ENCODE measurements at places on chromosomes 7 and 10. TPM values are rescaled to one million over a fixed set of nuclear protein-coding genes. Genes with fewer than 3 reads are reported as not detected.

DNA sequence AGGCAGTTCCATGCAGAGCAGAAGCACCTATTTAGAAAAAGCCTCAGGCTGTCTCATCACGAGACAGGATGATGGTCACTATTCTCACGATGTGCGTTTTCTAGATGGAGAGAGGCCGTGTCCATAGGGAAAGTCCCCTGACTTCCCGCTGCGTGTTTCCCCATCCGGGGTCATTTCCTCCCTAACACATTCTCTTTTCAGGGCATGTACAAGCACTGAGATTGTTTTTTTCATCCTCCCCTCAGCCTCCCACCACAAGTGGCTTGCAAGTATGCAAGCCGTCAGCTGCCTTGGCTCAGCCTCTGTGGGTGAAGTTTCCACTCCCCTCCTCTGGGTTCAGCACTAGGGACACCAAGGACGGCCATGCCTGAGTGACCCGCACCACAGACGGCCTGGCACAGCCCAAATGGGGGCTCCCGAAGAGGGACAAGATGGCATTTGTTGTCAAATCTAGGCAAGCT lies 2.7 kb upstream of the CALML5 start:
- DNase-seq: no peak

- DNase-seq: no peak
Observed at GRCh38 chr10:25547382-25547781, 372.6 kb downstream of the GPR158 start.

GRCh38 chr7:101947899-101948298 lies 130.5 kb downstream of the CUX1 start:
- DNase-seq: no peak

- no peak for DNase-seq
Observed at GRCh38 chr10:35391153-35391953, 55.0 kb downstream of the CCNY start.

- DNase-seq: no peak
Observed at GRCh38 chr7:154353355-154353767, 301.2 kb downstream of the DPP6 start.

GRCh38 chr7:14196555-14196954 lies 207.1 kb upstream of the ETV1 start:
- DNase-seq: no peak

- no peak for DNase-seq
Observed at GRCh38 chr10:95640891-95641315, 15.6 kb downstream of the ALDH18A1 start.

DNA sequence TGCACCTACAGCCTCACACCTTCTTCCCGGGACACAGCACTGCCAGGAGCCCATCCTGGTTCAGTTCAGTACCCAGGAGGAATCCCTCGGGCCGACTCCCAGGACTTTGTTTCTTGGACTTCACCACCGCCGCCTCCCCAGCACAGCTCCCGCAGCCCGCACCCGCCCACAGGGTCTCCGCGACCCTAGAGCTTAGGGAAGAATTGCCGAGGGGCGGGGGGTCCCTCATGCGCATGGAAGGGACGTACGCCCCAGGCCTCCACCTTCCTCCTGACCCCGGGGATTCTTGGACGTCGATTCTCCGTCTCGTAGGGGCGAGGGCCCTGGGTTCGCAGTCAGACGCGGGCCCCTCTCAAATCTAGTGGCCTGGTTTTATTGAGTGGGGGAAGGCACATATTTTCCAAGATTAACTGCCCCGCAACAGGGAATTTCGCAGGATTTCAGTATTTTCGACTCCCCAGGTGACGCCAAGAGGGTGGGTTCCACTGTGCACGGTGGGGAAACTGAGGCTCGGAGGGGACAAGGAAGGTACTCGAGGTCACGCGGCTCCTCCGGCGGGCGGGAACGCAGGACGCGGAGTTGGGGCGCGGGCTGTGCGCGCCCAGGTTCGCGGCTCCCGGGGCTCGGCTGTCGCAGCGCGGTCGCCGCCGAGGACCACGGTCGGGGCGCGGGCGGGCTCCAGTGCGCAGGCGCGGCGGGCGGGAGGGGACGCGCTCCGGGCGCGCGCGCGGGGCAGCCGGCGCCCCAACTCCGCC lies at the start of gene ADCY1:
ADCY1 (plus strand) TSS at position 708 of the 755 bp plus-strand sequence. CDS start 176 bp downstream, outside the sequence.
- DNase-seq: no peak

NXPH1 gene
- not detected for total RNA-seq

DNA sequence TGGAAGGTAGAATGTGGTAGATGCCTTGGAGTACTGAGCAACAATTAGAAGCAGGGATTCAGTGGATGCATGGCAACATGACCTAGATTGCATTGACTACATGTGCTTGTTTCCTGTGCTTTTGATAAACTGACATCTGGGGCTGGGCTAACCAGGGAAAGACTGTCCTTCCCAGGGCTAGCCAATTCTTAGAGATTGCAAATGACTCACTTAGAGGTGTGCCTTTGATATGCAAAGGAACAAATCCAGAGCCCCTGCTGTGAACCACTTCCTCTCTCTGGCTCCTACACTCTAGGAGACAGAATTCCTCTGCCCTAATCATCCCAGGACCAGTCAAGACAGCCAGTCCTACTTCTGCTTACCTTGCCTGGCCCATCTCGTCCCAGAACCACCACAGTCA lies 651.5 kb downstream of the LRMDA start:
- DNase-seq: no peak

DNA sequence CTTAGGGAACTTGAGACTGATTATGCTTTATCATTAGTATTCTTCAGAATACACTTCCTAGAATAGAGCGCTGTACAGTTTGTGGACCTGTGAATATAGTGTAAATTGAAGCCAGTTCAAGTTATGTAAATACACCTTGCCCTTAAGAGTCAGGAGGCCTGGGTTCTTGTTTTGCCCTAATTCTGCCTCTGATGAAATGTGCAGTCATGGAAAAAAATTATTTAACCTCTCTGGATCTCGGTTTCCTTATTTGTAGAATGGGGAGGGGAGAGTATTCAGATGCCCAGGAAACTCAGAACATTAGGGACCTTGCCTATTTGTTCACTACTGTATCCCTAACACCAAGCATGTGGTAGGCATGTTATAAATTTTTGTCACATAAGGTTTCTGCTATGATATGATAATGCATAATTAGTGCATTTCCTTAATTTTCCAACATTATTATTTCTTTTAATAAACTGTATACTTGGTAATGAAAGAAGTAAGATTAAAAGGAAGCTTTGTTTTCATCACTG lies 1.3 kb downstream of the EXOC6 start:
- no peak for DNase-seq

DNA sequence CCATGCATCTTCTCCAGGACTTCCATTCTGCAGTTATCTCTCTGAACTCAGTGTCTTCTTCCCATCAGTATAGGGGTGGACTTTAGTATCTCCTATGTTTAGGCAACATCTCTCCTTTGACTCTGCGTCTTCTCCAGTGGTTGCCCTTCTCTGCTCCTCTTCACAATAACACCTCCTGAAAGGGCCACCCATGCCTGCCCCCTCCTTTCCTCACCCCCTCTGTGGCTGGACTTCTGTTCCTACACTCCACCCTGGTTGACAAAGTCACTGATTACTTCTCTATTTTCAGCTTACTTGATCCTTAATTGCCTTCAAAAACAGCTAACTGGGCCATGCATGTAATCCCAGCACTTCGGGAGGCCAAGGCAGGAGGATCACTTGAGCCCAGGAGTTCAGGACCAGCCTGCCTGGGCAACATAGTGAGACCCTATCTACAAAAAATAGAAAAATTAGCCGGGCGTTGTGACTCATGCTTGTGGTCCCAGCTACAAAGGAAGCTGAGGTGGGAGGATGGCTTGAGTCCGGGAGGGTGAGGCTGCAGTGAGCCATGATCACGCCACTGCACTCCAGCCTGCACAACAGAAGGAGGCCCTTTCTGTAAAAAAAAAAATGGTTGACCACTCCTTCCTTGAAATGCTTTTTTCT lies 13.7 kb downstream of the SRGN start:
- no peak for DNase-seq

DNA sequence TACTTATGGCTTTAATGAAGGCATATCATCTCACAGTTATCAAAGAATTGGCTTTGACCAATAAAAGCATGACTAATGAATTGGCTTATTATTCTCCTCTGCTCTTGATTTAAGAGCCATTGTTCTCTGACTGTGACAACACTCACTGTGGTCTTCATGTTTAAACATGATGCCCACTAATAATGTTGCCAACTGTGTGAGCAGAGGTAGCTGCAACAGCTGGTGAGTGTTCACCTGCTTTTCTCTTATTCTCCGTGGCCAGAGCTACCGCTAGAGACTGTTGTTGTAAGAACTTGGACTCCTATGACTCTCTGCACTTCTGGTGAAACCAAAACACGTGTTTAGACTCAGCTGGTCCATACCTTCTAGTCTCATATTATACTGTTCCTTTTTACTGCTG lies 335.9 kb downstream of the XPNPEP1 start:
- DNase-seq: no peak

GRCh38 chr7:30831227-30831626 lies 60.0 kb downstream of the MINDY4 start:
- no peak for DNase-seq

DNA sequence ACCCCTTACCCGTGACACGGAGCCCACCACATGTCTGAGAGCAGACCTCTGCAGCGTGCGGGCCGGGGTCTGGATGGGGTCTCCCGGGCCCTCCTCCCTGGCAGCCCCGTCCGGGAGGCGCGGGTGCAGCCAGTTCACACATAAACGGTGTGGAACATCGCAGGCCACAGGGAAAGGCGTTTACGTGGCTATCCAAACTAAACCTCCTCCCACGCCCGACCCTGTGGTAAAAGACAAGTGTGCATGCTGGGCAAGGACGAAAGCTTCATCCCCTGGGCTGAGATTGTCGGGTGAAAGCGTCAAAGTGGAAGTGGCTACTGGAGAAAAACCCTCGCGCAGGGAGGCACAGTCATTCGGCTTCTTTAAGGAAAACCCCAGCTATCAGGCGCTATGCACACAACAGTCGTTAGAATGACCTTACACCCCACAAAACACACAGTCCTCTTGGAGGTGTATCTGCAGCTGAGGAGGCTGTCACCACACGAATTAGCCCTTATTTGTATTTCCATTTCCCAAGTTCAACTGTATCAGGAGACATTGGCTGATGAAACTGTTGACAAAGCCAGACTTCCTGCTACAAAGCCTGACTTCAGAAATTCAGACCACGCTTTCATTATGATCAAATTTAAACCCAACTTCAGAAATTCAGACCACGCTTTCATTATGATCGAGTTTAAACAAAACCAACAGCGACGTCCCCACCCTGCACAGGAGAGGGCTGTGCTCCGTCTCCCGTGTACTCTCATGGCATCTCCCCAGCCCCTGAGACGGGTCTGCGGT lies 15.3 kb downstream of the GPER1 start:
- no peak for DNase-seq

DNA sequence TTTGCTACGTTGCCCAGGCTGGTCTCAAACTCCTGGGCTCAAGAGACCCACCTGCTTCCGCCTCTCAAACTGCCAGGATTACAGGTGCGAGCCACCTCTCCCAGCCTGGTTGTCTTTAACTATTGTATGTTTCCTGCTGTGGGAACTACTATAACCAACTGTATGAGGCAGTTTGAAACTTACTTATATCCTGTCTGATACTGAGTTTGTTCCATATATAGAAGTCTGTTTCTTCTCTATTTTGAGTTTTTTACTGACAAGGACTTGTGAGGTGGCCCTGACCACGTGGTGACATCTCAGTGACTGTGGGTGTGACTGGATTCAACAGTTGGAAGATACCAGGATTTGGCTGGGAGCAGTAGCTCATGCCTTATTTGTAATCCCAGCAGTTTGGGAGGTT lies 14.2 kb downstream of the FBH1 start:
- DNase-seq: no peak

DUS4L gene
- total RNA-seq: 9.5 TPM

GRCh38 chr10:96619120-96619519 lies 32.3 kb upstream of the TM9SF3 start:
- DNase-seq: no peak

ZPBP gene
- not detected for total RNA-seq

- DNase-seq: no peak
Observed at GRCh38 chr10:21733710-21734109, 199.7 kb downstream of the MLLT10 start.

DNA sequence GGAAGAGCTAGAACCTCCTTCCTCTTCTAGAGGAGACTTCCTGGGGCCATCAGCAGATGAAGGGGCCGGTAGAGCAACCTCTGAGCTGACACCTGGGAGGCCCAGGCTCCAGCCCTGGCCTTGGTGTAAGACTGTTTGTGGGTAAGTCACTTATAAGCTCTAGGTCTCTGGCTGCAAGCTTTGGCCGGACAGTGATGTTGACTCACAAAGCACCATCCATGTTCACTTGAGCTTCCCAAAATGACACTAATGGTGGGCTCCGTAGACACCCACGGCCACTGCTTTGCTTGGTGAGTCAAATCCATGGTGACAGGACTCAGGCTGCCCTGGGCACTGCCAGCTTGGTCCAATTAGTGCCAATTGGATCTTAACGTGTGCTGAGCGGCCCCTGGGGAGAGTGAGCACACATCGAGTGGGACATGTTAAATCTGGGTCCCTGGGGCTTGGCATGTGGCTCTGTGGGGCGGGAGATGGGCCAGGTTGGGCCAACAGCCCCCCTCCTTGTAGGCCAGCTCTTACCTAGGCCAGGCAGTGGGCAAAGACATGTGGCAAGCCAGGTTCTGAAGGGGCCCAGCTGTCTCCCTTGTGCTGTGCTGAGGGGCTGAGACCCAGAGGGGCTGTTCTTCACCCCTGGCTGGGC lies 16.7 kb downstream of the NEURL1 start:
- DNase-seq: no peak

- no peak for DNase-seq
Observed at GRCh38 chr10:73246322-73246645, 771 bp downstream of the DNAJC9 start.

DNA sequence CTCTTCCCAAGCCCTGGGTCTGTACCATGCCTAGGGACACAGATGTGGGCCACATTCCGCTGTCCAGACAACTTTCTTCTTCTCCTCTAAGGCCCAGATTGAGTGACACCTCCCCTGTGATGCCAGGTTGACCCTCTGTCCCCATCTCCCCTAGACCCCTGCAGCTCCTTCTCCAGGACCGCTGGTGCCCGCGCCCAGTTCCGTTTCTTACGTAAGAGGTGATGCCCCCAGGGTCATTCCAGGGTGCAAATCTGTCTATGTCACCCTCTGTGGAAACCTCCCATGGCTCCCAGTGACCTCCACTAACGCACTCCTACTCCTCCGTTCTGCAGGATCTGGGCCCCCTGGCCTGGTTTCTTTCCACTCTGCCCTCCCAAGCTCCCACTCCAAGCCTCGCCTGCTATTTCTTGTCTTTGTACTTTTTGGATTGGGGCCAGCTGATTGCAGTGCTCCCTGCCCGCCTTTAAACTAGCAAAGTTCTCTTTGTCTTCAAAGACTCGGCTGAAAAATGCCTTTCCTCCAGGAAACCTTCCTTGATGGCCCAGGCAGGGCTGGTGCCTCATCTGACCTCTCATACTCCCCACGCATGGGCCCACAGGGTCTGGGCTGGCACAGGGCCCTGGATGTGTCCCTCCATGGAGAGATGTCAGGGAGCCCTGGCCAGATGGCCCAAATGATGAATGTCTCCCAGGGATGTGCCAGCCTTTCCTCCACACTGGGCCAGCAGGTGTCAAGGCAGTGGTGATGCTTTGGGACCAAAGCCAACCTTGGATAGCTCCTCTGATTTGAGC lies 21.3 kb upstream of the ELN start:
- no peak for DNase-seq

- DNase-seq: no peak
Observed at GRCh38 chr10:44510379-44511115, 125.7 kb upstream of the CXCL12 start.

ANXA8L1 gene
- not detected for total RNA-seq
